ENCODE measurements at places on chromosomes 2 and 18. TPM values are rescaled to one million over a fixed set of nuclear protein-coding genes. Genes with fewer than 3 reads are reported as not detected.

The PLEKHM3 gene
- 9.0 TPM for total RNA-seq

GRCh38 chr2:48395658-48396057 lies 134.3 kb upstream of the STON1 start:
- no peak for DNase-seq

DNA sequence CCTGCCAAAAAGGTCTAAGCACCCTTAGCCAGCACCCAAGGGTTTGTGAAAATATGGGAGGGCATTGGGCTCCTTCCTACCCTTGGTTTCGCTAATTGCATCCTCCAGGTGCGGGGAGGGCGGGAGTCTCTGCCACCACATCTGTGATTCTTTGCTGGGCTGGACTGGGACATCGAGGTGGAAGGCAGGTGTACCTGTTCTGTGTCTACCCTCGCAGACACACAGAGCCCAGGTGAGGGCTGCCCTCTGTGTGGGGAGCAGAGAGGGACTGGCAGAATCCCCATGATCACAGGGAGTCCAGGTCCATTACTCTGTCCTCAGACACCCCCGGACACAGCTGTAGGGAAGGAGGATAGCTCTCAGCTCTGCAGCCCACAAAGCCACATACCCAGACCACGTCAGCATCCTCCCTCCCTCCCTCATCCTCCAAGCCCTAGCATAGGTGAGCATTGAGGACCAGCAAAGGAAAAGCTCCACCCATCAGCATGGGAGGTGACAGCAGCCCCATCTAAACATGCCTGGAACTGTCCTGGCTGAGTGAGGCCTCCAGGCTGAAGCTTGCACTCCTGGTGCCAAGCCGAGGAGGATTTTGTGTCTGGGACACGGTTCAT lies 49.8 kb downstream of the PLB1 start:
- no peak for DNase-seq

DNA sequence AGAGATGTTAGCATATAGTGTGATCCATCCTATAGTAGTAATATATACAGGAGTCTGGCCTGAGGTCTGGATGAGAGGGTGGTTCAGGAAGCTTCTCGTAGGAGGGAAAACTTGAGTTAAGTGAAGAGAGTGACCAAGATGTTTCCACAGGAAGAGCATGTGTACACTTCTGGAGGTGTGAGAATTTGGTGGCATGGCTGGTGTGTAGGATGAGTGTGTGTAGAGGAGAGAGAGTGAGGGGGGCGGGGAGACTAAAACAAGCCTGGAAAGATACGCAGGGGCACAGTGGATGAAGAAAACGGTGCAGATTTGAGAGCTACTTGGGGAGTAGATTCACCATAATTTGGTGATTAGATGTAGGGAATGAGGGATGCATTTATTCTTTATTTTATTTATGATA lies 43.5 kb upstream of the CTLA4 start:
- DNase-seq, result no peak

DNA sequence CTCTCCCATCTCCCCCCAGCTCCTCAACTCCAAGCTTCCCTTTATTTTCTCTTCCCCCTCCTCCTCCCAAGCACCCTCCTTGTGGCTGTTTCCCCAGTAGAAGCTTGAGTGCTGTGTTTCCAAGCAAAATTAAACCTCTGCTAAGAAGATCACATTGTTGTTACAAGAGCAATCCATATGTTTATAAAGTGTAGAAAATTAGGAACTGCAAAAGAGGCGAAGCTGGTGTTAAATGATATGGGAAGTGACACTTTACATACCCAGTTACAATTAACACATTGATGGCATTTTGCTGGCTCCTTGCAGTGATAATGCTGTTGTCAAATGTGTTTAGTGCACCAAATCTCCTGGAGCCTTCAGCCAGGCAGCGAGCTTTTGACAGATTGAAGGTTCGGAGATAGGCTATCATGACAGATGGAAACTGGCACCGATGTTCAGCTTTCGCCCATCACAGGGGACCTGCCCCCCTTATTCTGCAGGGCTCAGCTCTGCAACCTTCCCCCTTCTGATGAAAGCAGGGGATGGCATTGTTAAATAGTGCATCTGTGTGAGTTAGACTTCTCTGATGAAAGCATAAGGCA lies 259.8 kb upstream of the ATP5MC3 start:
- DNase-seq, result no peak
